ENCODE measurements at places on chromosomes 12 and 14. TPM values are rescaled to one million over a fixed set of nuclear protein-coding genes. Genes with fewer than 3 reads are reported as not detected.

DNA sequence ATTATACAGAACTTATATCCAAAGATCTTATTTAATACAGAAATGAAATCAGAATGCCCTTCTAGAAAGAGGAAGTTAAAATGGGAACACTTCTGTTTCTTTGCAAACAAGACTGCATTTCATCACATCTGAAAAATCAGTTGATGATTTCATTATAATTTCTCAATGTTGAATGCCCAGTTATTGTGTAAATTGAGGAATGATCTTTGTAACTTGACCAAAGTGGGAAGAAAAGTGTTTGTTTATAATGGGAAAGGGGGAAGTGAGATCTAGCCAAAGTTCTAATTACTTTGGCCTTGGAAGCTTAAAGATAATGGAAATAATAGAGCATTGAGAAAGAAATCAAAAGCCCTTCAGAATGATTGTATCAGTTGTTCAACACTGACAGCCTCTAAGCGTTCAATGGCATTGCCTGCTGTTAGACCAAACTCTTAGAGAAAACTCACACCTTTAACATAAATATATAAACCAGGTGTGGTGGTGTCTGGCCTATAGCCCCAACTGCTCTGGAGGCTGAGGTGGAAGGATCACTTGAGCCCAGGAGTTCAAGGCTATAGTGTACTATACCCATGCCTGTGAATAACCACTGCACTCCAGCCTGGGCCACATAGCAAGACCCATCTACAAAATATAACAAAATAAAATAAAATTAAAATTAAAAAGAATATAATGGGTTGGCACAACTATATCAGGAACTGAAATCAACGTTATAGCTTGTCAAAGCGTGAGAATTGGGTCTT lies 9.9 kb upstream of the LYZ start:
- DNase-seq = no peak

DNA sequence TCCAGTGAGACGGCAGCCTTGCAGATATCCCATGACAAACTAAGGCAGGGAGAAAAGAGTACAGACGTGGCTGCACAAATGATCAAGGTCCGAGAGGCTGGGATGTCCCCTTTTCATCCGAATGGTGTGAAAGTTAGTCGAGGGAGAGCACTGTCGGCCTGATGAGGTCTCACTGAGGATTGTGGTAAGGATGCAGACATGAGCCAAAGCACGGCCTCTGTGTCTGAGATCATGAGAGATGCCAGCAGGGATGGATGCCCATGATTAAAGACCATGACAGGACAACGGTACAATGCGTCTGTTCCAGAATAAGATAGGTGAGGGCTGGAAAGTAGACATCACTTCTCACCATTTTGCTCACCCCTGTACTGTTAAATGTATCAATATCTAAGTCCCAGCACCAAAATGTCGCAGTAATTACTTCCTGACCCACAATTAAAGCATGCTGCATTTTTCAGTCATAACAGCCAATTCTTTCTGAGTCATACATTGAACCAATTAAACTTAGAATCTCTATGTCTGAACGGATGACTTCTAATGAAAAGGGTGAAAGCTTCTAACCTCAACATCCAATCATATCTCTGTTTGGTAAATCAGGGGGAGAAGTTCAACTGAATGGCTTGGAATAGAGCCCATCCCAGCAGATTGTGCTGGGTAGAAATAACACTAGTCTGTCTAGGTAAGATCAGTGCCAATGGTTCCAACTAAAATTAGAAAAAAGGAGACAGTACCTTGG lies 249.6 kb upstream of the SOX5 start:
- DNase-seq = no peak

- DNase-seq = no peak
Measured at GRCh38 chr14:52402812-52403526, 88.9 kb downstream of the PTGER2 start.

DNA sequence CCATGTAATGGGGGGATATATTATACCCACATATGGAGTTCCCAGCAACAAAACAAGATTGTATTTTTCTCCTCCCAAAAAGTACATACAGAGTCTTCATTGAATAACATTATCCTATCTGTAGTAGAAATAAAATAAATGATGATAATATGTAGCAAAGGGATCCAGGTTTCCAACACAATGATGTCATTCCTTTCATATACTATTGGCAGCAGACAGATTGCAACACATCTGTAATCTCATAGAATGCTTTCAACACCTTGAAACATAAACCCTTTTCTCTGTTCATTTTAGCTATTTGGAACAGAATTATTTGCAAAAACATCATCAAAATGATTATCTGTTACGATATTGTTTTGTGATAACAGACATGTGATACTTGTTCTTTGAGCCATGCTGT lies 317.6 kb downstream of the DPF3 start:
- no peak for DNase-seq

DNA sequence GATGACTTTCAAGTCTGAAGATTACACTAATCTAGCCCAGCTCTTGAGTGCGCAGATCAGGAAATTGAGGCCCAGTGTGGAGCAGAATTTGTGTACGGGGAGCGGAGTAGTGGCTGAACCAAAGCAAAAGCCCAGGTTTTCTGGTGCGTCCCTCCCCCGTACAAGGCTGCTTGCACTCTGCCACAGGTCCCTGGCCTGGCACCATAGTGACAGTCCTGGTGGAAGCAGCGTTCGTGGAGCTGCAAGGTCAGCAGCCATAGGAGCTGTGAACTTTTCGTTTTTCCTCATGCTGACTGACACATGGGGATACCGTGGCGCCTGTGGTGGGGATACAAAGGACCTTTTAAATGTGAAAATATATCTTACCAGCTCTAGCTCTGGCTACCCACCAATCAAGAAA lies 1.7 kb downstream of the EVL start:
- no peak for DNase-seq

GRCh38 chr14:69660344-69661193 lies 49.2 kb downstream of the SUSD6 start:
- no peak for DNase-seq

GRCh38 chr12:6872073-6873048 lies 742 bp downstream of the SPSB2 start:
- peak; percentile 90 for DNase-seq

DNA sequence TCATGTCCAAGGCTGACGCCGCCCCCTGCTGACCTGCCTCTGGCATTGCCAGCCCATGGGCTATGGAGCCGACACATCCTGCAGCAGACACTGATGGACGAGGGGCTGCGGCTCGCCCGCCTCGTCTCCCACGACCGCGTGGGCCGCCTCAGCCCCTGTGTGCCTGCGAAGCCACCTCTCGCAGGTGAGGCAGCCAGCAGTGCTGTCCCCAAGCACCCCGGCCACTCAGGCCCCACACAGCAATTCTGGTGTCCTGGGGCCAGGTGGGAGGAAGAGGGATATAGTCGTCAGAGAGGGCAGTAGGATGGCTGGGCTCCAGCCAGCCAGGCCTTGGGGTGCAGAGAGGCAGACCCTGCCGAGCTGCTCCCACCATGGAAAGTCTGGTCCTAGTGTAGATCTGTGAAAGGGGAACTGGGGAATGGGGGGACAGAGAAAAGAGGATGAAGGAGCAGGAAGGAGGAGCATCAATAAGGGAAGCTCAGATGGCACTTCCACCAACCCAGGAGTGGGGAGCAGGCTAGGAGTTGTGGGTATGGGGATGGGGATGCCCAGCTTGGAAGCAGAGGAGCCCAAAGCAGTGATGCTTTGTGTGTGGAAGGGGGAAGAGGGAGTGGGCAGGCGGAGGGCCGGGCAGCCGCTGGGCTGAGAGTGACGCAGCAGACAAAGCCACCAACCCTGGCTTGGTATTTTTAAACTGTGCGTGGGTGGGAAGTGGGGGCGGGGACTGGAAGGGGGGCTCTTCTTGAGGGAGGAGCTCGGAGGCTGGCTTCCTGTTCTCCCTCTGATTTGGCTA lies 4.7 kb downstream of the NAB2 start:
- DNase-seq = peak; percentile 90

DNA sequence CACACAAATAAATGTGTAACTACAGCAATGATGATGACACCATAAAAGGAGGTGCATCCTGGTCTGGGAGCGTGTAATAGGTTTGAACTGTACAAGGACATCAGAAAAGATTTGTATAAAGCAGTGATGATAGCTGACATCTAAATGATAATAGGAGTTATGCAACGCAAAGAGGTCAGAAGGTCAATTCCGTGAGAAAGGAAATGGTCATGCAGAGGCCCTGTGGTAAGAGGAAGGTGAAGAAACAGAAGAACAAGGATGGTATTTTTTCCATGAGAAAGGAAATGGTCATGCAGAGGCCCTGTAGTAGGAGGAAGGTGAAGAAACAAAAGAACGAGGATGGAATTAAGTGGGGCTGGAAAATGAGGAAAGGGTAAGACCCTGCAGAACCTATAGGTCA lies 106.7 kb upstream of the TMPO start:
- DNase-seq = no peak

DNA sequence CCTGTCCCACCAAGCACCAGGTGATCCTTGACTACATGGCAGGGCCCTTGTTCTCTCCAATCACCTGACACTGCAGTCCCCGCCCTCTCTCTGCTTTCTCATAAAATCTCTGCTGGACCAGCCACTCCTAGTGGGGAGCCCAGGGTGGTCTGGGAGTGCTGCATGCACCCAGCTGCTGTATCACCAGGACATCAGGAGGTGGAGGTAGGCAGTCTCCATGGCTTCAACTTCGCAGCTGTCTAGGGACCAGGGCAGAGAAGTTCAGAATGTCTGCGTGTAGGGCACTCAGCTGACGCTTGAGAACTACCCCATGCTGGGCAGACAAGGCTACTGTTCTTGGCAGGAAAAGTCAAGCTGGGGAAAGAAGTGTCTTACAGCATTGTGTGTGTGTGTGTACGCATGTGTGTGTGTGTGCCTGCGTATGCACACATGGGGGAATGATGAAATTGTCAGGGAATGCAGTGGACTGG lies 2.6 kb downstream of the WSCD2 start:
- no peak for DNase-seq

DNA sequence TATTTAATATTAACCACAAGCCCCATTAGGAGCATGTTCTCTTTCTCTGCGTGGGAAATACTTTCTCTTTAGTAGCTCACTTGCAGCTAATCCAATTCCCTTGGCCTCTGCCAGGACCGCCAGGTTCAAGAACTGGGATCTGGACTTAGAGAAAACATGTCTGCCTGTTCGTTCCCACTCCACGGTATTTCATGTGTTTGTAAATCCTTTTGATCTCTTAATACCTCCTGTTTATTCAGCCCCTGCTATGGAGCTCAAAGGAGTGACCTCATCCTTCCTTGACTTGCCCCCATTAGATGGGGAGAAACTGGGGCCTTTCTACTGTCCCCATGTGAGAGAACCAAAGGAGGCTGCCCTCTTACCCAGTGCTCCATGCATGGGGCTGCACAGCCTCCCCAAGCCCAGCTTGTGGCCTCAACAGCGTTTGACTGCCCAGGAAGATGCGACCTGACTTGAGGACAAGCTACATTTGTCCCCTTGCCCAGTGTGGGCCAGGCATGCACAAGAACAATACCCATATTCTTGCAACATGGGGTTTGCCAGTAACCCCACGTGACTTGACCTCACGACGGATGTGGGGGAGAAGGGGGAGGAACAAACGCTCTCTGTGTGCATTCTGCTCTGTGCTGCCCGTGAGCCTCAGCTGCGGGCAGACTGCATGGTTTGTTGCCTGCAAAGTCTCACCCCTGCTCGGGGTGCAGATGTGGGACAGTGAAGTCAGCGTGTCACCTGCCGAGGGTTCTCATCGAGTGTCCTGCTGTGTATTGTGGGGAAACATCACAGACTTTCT lies 30.3 kb downstream of the CD9 start:
- peak; percentile 78 for DNase-seq

- no peak for DNase-seq
Measured at GRCh38 chr14:104201063-104201462, 62.7 kb downstream of the KIF26A start.

DNA sequence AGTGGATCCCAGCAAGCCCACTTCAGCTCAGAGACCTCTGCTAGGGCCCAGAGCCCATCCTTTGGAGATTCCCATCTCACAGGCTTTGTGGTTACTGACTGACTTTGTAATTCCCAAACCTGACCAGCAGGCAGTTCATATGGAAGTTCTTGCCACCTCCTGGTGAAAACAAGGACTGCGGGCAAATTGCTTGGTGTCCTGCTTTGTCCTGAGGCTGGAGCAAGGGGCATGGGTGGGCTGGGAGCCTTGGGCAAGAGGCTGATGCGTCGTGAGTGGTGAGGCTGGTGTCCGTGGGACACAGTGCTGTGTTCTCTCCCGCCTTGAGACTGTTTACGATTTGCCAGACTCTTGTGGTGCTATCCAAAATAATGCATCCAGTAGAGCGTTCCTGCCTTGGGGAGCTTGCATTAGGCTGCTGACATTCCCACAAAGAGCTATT lies 91.0 kb downstream of the LRRC74A start:
- DNase-seq = no peak

- no peak for DNase-seq
Measured at GRCh38 chr14:99784508-99784907, 8.7 kb upstream of the EML1 start.

- DNase-seq = no peak
Measured at GRCh38 chr14:69204753-69205152, 13.5 kb downstream of the EXD2 start.

GRCh38 chr12:53205747-53206419 lies 1.2 kb downstream of the ITGB7 start:
- no peak for DNase-seq

GRCh38 chr14:78359581-78359980 lies 189.4 kb downstream of the NRXN3 start:
- DNase-seq = peak; percentile 42

DNA sequence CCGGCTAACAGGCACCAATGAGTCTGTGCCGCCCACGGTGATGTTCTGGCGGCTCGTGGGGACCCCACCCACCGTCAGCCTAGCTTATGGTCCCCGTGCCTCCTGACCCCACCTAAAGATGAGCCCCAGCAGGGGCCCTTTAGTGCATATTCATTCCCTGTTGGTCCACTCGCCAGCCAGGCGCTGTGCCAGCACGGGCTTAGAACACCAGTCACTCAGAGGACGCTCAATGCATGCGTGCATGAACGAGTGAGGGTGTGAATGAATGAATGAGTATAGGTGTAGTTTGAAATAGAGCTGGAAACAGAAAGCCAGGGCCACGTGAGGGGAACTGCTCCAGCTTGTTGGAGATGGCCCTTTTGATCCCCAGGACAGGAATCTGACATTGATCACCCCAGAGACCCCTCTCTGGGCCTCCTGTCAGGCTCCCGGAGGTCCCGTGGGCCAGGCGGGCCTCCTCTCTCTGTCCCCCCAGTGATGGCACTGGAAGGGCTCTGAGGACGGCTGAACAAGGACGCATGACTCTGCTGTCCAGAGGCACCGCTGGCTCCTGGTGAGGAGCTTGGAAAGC lies 193.9 kb upstream of the C14orf180 start:
- DNase-seq = peak; percentile 44

The SYT1 gene
- total RNA-seq = 1.5 TPM

The NKX2-1 gene
- 133 TPM for total RNA-seq

The GCN1 gene
- total RNA-seq = 69.2 TPM

The DNM1L gene
- total RNA-seq = 62.8 TPM

The CLEC4A gene
- 21.1 TPM for total RNA-seq

The AQP2 gene
- total RNA-seq = not detected

The CCDC196 gene
- not detected for total RNA-seq

The KERA gene
- 0.26 TPM for total RNA-seq

The SLC38A4 gene
- 0.85 TPM for total RNA-seq

The OTOGL gene
- total RNA-seq = 0.09 TPM

The CEBPE gene
- total RNA-seq = 1.0 TPM

The GNB3 gene
- total RNA-seq = 3.3 TPM
